ENCODE measurements at places on chromosomes 2 and 18.

DNA sequence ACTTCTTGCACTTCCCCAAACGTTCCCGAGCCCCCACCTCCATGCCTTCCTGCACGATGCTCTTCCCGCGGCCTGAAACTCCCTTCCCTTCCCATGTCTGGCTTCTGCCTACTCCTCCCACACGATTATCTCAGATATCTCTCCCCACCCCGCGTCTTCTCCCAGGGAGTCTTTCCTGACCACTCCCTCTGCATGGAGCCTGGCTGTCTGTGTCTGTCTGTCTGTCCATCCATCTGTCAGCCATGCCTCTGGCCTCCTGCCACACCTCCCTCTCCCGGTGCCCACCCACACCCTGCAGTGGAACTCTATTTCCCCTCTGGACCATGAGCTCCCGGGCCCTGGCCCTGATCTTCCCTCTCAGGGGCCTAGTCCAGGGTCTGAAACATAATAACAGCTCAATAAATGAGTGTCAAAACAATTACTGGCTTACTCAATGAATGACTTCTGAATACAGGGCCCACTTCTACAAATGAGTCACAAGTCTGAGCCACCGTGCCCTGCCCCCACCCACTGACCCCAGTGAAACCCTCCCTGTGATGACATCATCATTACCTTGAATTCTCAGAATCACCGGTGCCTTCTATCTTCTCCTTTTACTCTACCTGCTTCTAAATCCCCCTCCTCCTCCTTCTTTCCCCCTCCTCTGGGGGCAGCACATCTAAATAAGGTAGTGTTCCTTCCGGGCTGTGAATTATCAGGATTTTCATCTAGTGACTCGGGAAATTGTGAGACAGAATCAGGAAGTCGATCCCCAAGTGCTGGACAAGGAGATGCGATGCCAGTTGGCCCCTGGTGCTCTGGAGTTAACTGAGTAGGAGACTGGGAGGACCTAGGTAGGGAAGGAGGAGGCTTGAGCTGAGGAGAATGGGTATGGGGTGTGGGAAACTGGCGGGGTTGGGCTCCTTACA, 46.1 kb upstream of the PLB1 start:
- DNase-seq: no peak

DNA sequence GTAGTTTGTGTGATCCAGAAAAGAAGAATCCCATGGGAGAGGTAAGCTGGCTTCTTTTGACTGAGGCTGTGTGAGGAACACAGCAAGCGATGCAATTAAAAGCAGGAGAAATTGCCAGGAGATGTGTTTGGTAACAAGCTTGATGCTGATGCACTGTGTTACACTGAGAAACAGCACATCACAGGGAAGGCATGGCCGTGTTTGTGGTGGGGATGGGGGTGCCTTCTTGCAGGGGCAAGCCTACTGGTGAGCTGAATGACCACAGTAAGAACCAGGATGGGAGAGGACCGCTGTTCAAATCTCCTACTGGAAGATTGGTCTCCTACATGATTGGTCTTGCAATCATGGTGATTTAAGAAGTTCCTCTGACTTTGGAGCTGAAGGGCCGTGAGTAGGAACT, 477.7 kb upstream of the HS6ST1 start:
- DNase-seq: no peak

GRCh38 chr2:23900133-23900532, 26.8 kb downstream of the ATAD2B start:
- no peak for DNase-seq

DNA sequence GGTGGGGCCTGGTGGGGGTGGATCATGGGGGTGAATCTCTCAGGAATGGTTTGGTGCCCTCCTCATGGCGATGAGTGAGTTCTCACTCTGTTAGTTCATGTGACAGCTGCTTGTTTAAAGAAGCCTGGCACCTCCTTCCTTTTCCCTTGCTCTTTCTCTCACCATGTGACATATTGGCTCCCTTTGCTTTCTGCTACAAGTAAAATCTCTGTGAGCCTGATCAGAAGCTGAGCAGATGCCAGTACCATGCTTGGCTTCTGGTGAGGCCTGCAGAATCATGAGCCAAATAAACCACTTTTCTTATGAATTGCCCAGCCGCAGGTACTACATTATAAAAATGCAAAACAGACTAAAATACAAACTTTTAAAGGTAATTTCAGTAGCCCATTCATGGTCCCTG, 73.4 kb upstream of the TEX51 start:
- DNase-seq: no peak

GRCh38 chr2:88626171-88627054, 851 bp downstream of the EIF2AK3 start:
- no peak for DNase-seq

GRCh38 chr2:144511226-144511810, 8.6 kb downstream of the ZEB2 start:
- no peak for DNase-seq

Data from activated naive CD4-positive, alpha-beta T cell (primary cell).